ENCODE measurements at places on chromosomes 4 and X.

GRCh38 chr4:113824396-113824795, 62.9 kb upstream of the CAMK2D start:
- DNase-seq, result no peak

- no peak for DNase-seq
Observed at GRCh38 chr4:119081943-119082342, 53.7 kb upstream of the MYOZ2 start.

- DNase-seq, result no peak
Observed at GRCh38 chrX:32137525-32137924, 1065.7 kb upstream of the FTHL17 start.

DNA sequence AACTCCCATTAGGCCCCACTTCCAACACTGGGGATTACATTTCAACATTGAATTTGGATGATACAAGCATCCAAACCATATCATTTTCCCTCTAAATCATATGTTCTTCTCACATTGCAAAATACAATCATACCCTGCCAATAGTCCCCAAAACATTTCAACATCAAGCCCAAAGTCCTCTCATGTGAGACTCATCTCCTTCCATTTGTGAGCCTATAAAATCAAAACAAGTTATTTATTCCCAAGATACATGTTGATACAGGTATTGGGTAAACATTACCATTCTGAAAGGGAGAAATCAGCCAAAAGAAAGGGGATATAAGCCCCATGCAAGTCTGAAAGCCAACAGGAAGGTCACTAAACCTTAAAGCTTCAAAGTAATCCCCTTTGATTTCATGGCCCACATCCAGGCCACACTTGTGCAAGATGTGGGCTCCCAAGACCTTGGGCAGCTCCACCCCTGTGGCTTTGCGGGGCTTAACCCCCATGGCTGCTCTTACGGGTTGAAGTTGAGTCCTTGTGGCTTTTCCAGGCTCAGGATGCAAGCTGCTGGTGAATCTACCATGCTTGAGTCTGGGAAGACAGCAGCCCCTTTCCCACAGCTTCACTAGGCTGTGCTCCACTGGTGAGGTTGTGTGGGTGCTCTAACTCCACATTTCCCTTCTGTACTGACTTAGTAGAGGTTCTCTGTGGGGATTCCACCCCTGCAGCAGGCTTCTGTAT, 40.6 kb upstream of the SERTM2 start:
- DNase-seq, result no peak

DNA sequence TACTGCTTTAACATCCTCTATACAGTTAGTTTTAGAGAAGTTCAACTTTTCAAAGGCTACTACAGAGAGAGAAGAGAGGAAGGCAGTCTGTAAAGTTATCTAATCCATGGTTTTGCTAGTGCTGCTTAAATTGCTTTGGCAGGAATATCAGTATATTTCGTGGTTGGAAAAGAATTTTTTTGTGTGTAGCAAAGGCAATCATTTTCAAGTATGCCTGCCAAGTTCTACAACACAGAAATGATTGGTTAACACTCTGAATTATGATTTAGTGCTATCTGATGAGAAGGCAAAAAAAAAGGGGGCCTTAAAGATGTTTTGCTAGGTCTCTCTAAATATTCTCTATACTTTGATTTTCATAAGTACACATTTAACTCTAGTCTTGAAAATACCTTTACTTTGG, 133.1 kb downstream of the JADE1 start:
- no peak for DNase-seq

- DNase-seq, result no peak
Observed at GRCh38 chrX:5829060-5829459, 399.6 kb downstream of the NLGN4X start.

DNA sequence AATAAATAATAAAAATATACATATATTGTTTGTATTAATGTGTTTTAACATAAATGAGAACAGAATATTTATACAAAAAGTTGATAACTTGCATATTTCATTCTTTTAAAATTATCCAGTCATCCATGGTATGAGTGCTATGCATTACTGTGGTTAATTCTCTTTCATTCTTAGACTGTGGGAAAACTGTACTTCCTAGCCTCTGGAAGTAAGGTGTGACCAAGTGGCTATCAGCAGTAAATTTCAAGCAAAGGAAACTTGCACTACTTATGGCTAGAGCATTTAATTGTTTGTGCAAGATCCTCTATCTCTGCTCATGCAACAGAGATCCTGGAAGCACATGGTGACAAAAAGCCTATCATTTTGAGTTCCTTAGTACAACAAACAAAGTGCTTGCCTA, 1054.5 kb upstream of the PABPC4L start:
- no peak for DNase-seq

GRCh38 chrX:41857670-41858069, 65.7 kb downstream of the CASK start:
- DNase-seq, result no peak
